CD8-positive, alpha-beta memory T cell (primary cell): ENCODE measurements at places on chromosomes 1 and 21. TPM values are rescaled to one million over a fixed set of nuclear protein-coding genes. Genes with fewer than 3 reads are reported as not detected.

DNA sequence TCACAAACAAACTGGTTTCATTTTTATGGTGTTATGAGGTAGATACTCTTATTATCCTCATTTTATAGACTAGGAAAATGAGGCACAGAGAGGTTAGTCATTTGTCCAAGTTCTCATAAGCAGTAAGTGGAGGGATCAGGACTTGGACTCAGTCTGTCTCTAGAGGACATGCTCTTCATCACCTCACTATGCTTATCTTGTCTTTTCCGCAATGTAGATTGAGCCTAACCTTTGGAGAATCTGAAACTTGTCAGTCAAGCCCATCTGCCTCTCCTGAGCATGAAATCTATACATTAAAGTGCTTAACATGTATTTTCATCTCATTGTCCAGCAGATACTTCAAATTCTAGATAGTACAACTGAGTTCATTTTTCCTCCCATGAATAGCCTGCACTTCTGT, 11.8 kb upstream of the CDC14A start:
- H3K36me3 ChIP-seq = no peaks in the 10 kb centered on the region
- H3K27me3 ChIP-seq = peaks cover 3% of the 10 kb centered on the region
- no peak overlapping the region for H3K4me3 ChIP-seq
- no peak for DNase-seq
- no peak overlapping the region for H3K27ac ChIP-seq

BTBD8 gene
- 1.2 TPM for total RNA-seq

STYXL2 gene
- not detected for total RNA-seq

- DNase-seq = no peak
- H3K4me3 ChIP-seq = no peak overlapping the region
- H3K4me1 ChIP-seq = no peaks in the 10 kb centered on the region
Observed at GRCh38 chr1:59972216-59972927, 45.8 kb upstream of the CYP2J2 start.

DNA sequence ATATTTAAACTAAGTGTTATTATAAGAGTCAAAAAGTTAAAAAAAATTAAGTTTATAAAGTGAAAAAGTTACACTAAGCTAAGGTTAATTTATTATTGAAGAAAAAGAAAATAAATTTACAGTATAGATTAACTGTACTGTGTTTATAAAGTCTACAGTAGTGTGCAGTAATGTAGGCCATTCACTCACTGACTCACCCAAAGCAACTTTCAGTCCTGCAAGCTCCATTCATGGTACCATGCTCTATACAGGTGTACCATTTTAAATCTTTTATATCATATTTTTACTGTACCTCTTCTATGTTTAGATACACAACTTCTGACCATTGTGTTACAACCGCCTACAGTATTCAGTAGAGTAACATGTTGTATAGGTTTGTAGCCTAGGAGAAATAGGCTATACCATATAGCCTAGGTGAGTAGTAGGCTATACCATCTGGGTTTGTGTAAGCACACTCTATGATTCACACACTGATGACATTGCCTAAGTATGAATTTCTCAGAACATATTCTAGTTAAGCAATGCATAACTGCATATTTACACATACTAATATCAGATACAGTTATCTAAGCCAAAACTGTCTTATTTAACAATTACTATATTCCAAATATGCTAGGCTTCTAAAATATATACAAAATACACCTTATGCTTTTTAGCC, 80.6 kb upstream of the GFI1 start:
- H3K4me3 ChIP-seq = no peak overlapping the region
- no peak for DNase-seq
- no peak overlapping the region for H3K27ac ChIP-seq
- H3K36me3 ChIP-seq = no peaks in the 10 kb centered on the region

GRCh38 chr1:202154766-202155477, 5.5 kb downstream of the PTPN7 start:
- peak; percentile 39 for DNase-seq
- H3K27me3 ChIP-seq = no peaks in the 10 kb centered on the region
- peak overlapping the region; percentile 0 for H3K27ac ChIP-seq
- no peak overlapping the region for H3K4me3 ChIP-seq
- peaks cover 42% of the 10 kb centered on the region for H3K4me1 ChIP-seq

OR6K3 gene
- total RNA-seq = not detected

GPA33 gene
- 0.66 TPM for total RNA-seq

GRCh38 chr21:36403713-36404112, 18.5 kb downstream of the CHAF1B start:
- no peak for DNase-seq
- H3K36me3 ChIP-seq = no peaks in the 10 kb centered on the region
- H3K27ac ChIP-seq = no peak overlapping the region
- H3K4me3 ChIP-seq = no peak overlapping the region

PIGR gene
- 0.04 TPM for total RNA-seq

- H3K27me3 ChIP-seq = no peaks in the 10 kb centered on the region
- no peaks in the 10 kb centered on the region for H3K36me3 ChIP-seq
- H3K27ac ChIP-seq = no peak overlapping the region
- no peak overlapping the region for H3K4me3 ChIP-seq
- no peaks in the 10 kb centered on the region for H3K4me1 ChIP-seq
- no peak for DNase-seq
Observed at GRCh38 chr1:173049322-173049633, 1.5 kb downstream of the TNFSF18 start.

TESK2 gene
- total RNA-seq = 3.6 TPM

TIAM1 gene
- 37.3 TPM for total RNA-seq

DNA sequence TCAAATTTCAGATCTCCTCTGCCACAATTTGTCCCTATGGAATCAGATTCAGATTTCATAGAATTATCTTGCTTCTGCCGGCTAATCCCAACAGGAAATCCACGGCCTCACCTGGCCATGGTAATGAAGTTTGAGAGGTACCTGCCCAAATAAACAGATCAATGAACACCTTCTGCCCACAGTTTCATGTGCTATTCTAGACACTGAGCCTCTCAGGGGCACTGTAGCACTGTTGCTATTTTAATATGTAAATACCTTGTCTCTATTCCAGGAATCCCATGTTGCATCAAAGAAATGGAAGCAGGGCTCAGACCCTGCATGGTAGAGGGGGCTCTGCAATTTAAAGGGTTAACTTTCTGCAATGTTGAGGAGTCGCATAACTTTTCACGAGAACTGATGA, 593.1 kb downstream of the PTBP2 start:
- no peaks in the 10 kb centered on the region for H3K36me3 ChIP-seq
- no peak for DNase-seq
- H3K4me1 ChIP-seq = no peaks in the 10 kb centered on the region
- no peaks in the 10 kb centered on the region for H3K27me3 ChIP-seq

AMY1B gene
- not detected for total RNA-seq

GSTM2 gene
- 2.7 TPM for total RNA-seq

MORC3 gene
- total RNA-seq = 23.0 TPM

- DNase-seq = peak; percentile 34
- H3K4me1 ChIP-seq = peaks cover 48% of the 10 kb centered on the region
- H3K36me3 ChIP-seq = no peaks in the 10 kb centered on the region
Observed at GRCh38 chr1:184745929-184746638, 8.6 kb downstream of the EDEM3 start.

DNA sequence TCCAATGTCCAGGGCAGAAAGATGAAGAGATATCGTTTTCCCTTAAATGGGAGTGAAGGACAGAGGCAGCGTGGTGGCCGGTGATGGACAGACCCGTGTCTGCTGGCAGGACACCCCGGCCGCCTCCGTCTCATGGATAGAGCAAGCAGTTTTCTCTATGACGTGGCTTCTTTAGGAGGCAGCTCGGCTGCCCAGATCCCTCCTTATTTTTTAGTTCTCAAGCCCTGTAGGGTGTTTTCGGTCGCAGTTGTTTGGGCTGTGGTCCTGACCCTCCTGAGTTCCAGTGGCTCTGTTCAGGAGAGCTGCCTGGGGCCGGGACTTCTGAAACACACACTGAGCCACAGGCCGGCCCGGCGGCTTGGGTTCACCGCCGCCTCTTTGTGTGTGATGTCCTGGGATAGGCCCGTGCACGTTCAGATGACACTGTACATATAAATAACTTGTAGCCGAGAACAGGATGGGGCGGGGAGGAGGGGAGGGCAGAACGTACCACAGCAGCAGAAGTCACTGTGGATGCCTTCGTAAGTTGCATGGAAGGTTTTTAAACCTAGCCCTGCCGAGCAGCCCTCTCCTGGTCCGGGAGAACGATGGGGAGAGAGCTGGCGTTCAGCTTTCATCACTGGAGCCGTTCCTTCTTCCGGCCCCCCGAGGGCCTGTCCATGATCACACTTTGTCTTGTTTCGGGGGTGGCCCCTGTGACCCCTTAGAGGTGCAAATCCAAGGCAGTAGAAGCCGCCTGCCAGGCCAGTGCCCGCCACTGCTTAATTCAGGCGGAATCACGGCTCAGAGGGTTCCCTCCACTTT, 65.2 kb downstream of the SIK1 start:
- no peaks in the 10 kb centered on the region for H3K36me3 ChIP-seq
- H3K4me1 ChIP-seq = peaks cover 26% of the 10 kb centered on the region
- no peaks in the 10 kb centered on the region for H3K27me3 ChIP-seq

GRCh38 chr1:226549094-226549936, 751 bp downstream of the STUM start:
- no peaks in the 10 kb centered on the region for H3K36me3 ChIP-seq
- peaks cover 36% of the 10 kb centered on the region for H3K27me3 ChIP-seq
- peaks cover 18% of the 10 kb centered on the region for H3K4me1 ChIP-seq
- peak overlapping the region; percentile 46 for H3K4me3 ChIP-seq
- H3K27ac ChIP-seq = no peak overlapping the region
- DNase-seq = no peak

CELA3B gene
- total RNA-seq = not detected

DNA sequence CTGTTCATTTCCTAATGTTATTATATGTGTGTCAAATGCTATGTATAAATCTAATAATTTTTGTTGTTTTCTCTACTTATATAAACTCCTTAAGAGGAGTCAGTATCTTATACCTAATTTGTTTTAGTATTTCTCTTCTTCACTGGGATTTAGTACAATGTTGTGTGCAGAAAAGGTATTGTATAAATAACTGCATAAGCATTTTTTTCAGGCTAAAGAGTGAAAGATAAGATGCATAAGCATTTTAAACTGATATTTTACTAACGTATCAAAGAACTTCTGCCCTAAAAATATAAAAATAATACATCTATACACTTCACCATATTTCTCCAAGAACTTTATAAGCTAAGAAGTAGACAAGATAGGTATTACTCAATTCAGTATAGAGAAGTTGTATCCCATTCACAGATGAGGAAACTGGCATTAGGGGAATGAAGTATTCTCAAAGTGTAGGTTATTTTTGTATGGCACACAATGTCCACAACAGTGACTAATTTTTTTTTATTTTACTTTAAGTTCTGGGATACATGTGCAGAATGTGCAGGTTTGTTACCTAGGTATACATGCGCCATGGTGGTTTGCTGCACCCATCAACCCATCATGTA, 59.3 kb downstream of the NUP210L start:
- H3K4me3 ChIP-seq = no peak overlapping the region
- H3K27me3 ChIP-seq = no peaks in the 10 kb centered on the region
- H3K4me1 ChIP-seq = no peaks in the 10 kb centered on the region
- no peak for DNase-seq
- H3K27ac ChIP-seq = no peak overlapping the region

GRCh38 chr1:211928993-211929637, 98.6 kb upstream of the LPGAT1 start:
- H3K27me3 ChIP-seq = no peaks in the 10 kb centered on the region
- H3K4me3 ChIP-seq = no peak overlapping the region
- no peak for DNase-seq
- H3K4me1 ChIP-seq = no peaks in the 10 kb centered on the region
- peak overlapping the region; percentile 45 for H3K27ac ChIP-seq

DNA sequence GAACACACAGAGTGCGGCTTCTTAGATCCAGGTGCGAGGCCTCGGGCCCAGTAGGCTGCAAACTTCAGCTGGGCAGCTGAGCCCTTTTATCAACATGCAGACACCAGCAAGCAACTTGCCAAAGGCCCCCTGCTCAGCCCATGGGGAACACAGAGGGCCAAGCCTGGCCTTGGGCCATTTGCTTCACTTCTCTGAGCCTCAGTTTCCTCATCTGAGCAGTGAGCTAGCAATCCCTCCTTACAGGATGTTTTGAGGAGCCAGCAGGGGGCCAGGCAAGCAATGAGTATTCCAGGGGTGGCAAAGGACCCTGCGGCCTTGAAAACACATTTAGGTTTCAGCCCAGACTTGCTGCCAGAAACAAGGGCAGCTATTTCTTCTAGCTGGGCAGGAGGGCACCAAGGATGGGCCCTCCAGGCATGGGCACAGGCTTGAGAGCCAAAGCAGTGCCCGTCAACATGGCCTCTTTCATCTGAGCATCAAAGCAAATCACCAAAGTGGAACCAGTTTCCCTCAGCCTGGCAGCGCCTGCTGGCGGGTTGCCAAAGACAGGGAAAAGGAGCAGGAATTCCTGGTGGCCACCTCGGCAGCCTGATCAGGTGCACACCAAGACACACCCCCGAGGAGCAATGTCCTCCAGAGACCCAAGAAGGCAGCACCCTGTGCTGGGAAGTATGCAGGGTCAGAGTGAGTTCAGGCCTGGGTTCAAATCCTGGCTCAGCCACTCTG, 1.4 kb downstream of the MATN1 start:
- H3K27me3 ChIP-seq = no peaks in the 10 kb centered on the region
- no peak overlapping the region for H3K4me3 ChIP-seq
- DNase-seq = no peak
- H3K4me1 ChIP-seq = peaks cover 26% of the 10 kb centered on the region

DNA sequence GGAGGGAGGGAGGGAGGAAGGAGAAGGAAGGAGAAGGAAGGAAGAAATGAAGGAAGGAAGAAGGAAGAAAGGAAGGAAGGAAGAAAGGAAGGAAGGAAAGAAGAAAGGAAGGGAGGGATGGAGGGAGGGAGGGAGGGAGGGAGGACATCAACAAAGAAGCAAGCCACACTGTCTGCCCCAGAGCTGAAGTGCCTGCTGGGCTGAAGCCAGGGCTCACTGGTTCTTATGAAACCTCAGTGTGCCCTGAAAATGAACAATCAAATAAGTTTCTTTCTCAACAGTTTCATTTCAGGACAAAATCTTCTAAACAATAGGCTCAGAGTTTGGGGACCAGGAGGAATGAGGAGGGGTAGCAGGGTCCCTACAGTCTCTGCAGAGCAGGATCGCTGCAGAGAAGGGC, 21.1 kb downstream of the ARHGEF19 start:
- no peaks in the 10 kb centered on the region for H3K27me3 ChIP-seq
- DNase-seq = no peak
- no peak overlapping the region for H3K4me3 ChIP-seq
- H3K4me1 ChIP-seq = no peaks in the 10 kb centered on the region
- no peaks in the 10 kb centered on the region for H3K36me3 ChIP-seq

DNA sequence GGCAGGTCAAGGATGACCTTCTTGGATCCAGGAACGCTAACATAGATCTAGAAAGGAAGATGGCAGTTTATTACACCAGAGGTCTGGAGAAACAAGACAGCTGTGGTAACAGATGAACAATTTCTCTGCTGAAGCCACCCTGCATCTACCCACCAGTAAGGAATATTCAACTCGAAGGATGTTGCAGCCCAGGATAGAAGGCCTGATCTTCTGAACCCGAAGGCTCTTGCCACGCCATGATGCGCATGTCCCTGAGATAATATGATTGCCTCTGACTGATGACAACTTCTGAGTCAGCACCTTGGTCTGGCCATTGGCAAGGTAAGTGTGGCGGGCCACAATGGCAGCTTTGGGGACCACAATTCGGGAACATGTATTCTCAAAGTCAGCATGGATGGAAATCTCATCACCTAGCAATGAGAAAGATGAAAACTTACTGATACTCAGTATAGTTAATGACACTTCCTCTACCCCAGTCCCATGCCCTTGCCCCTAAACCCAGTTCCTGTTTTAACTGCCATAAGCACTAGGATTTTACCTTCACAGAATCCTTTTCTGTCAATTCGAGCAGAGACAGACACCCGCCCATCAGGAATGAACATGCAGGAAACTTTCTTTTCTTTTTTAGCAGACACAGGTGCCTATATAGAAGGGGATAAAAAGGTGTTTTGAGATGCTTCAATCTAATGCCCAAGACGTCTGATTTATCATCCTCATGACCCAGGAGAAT, 1.8 kb downstream of the TXNIP start:
- no peak for DNase-seq
- H3K36me3 ChIP-seq = peaks cover 44% of the 10 kb centered on the region
- H3K27me3 ChIP-seq = no peaks in the 10 kb centered on the region
